ENCODE measurements at places on chromosomes 1 and 21. TPM values are rescaled to one million over a fixed set of nuclear protein-coding genes. Genes with fewer than 3 reads are reported as not detected.

DNA sequence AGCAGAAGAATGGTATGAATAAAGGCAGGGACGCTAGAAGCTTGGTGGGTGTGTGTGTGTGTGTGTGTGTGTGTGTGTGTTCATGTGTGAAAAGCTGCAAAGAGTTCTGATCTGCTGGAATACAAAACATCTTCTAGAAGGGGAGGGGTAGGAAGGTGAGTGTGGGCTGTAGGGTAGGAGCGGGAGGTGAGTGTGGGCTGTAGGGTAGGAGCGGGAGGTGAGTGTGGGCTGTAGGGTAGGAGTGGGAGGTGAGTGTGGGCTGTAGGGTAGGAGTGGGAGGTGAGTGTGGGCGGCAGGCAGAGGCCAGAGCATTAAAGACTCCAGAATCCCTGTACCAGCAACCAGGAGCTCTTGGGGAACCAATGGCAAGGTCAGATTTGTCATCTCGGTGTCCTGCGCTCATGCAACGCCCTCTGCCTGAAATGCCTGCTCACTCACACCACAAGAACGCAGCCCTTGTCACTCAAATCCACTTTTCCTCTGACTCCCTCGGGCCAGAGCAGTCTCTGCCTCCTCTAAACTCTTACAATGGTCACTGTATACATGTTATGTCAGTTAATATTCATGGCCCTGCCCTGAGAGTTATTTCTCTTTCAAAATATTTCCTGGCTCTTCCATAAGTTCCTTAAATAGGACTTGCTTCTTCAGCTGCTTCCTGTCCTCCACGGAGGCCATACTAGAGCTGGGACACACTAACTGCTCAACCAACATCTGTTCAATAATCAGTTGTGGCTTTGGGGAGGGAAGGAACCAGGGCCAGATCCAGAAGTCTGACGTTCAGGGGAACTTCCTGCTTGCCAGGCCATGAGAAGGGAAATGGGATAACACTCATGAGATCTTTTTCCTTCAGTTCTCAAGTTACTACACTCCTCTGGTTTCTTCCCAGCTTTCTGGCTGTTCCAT lies 53.6 kb upstream of the ZNF644 start:
- H3K36me3 ChIP-seq = no peaks in the 10 kb centered on the region
- H3K27me3 ChIP-seq = no peaks in the 10 kb centered on the region
- no peak overlapping the region for H3K4me3 ChIP-seq
- H3K27ac ChIP-seq = no peak overlapping the region

DNA sequence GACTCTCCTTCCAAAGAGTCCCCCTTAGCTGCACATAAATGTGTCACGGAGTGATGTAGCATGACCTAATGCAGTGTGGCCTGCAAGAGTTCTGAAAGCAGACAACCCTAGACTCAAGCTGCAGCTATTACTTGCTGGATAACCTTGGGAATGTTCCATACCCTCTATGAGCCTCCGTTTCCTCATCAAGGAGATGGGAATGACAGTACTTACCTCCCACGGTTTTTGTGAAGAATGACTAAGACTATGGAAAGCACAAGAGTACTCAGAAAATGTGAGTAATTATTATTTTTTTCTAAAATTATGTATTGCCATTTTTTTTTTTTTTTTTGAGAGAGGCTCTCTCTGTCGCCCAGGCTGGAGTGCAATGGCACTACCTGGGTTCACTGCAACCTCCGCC lies 3.0 kb downstream of the TTC39A start:
- no peak for DNase-seq
- peaks cover 4% of the 10 kb centered on the region for H3K4me1 ChIP-seq
- H3K27me3 ChIP-seq = peaks cover 16% of the 10 kb centered on the region
- no peak overlapping the region for H3K27ac ChIP-seq
- H3K36me3 ChIP-seq = no peaks in the 10 kb centered on the region
- no peak overlapping the region for H3K4me3 ChIP-seq

DNA sequence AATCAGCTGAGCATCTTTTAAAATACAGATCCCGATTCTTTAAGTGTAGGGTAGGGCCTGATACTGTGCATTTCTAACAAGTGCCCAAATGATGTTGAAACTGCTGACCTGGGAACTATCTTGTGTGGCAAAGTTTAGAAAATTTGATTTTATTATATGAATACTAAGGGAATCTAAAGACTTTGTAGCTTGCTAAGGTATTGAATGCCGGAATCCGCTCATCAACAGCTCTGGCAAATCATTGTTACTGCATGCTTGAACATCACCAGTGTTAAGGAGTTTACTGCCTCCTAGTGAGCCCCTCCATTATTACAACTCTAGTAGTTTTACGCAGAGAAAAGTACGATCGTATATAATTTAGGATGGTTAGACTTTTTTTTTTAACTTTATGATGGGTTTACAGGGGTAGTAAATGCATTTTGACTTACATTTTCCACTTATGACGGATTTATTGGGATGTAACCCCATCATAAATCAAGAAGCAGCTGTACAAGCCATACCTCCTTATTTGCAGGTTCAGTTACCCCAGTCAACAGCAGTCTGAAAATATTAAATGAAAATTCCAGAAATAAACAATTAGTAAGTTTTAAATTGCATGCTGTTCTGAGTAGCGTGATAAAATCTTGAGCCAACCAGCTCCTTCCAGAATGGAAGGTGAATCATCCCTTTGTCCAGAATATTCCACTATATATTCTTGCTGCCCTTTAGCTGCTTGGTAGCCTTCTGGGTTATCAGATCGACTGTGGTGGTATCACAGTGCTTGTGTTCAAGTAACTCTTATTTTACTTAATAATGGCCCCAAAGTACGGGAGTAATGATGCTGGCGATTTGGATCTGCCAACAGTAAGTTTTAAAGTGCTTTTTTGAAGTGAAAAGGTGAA lies 892 bp downstream of the TYW3 start:
- H3K4me3 ChIP-seq = peak overlapping the region; percentile 98
- peak; percentile 89 for DNase-seq
- peaks cover 24% of the 10 kb centered on the region for H3K4me1 ChIP-seq
- H3K36me3 ChIP-seq = peaks cover 16% of the 10 kb centered on the region
- H3K27me3 ChIP-seq = no peaks in the 10 kb centered on the region

DNA sequence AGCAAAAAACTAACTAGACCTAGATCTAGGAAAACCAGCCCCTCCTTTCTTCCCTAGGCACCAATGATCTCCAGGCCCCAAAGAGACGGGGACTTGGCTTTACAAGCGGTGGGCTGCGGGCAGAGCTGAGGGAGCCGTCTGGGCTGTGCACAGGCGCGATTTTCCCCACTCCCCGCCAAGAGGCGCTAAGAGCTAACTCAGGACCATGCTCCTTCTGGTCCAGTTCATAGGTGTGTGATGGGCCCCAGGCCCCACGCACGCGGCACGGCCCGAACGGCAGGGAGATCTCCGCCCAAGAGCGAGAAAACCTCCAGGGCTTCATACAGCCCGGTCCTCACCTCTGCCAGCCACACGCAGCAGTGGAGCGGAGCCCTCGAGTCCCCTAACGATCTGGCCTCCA lies 7.5 kb upstream of the GPR153 start:
- no peaks in the 10 kb centered on the region for H3K4me1 ChIP-seq
- no peak for DNase-seq
- H3K4me3 ChIP-seq = no peak overlapping the region
- no peak overlapping the region for H3K27ac ChIP-seq

- H3K4me1 ChIP-seq = no peaks in the 10 kb centered on the region
- H3K4me3 ChIP-seq = no peak overlapping the region
- no peaks in the 10 kb centered on the region for H3K36me3 ChIP-seq
Measured at GRCh38 chr1:9844106-9844505, 20.3 kb upstream of the CLSTN1 start.

RPE65 gene
- not detected for polyA plus RNA-seq

All from CD4-positive, CD25-positive, alpha-beta regulatory T cell (primary cell).